Foreskin keratinocyte (primary cell): ENCODE measurements at places on chromosomes 2 and 18.
A peak's percentile ranks its signal among the peaks of the same experiment; 100 is the strongest.

DNA sequence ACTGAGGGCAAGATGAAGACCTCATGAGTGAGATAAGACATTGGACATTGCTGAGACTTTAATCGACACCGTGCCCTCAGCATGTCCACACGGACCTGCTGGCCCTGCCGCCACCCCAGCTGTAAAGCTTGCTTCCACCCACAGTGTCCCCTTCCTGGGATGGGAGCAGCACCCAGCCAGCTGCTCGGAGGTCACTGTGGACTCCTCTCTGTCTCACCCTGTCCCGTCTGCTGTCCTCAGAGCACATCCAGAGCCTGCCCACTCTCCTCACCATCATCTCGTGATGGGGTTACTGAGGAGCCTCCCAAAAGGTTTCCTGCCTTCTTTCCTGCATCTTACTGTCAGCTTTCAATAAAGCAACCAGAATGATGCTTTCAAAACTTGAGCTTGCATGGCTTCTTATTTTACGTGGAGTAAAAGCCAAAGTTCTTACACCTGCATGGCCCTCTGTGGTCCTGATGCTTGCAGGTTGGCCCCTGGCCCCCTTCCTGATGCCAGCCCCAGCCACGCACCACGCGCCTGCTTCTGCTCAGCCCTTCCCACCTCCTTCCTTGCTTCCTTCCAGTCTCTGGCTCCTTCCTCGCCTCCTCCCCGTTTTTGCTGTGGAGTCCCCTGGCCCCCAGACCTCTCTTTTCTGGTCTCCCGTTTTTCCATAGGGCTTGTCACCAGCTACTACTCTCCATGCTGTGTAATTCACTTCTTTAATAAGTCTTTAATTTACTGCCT lies 67.0 kb downstream of the DGKD start:
- no peak for DNase-seq

DNA sequence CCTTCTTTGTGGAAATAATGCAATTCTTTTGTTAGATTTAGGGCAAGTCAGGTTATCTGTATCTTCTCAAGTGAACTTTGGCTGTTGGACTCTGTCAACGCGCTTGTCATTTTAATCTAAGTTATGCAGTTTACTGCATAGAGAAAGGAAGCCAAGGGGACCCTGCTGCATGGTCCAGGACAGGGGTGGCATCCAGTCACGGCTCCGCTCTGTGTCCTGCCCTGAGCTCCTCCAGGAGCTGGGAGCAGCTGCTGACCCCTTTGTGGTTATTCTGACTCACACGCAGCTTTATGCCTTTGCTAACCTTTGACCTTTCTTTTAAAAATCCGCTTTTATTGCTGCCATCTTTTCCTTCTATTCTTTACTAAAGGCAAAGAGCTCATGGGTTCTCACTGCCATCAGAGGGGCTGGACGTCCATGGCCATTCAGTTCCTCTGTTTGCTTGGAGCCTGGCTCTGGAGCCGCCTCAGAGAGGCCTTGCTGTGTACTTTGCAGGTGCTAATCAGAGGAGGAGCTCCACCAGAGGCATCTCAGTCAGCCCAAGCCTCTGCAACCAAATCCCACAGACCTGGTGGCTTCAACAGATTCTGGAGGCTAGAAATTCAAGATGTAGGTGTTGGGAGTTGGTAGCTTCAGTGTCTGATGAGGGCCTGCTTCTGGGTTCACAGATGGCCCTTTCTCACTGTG lies 39.3 kb downstream of the SNTG2 start:
- DNase-seq = no peak

DNA sequence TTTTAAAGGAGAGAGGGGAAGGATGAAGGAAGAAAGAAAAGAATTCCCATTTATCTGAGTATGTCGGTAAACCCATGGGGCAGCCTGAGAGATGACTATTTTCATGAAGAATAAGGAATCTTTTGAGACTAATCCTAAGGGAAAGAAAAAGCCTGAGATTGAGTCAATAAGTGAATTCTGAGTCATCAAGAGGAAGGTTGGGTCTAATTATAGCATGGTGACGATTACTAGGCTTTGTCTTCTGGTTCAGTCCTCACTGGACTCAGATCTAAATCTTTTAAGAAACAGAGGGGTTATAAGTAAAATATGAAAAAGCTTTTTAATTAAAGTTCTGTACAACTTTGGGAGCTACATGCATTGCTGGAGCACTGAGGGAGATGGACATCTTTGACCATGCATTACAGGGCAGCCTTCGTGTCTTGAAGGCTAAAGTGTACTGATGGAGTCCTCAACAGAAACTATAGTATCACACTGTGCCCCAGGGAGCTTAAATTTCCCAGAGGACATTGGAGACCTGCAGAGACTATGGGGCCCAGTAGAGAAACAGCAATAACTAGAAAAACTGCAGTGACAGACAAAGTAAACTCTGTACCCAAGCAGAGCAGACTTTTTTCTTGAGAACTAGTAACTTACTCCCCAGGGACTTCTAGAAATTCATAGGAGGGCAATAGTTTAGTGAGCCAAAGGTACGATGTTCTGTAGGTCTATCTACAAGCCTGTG lies 260.9 kb downstream of the RAD51AP2 start:
- DNase-seq = peak; percentile 57

GRCh38 chr2:39607538-39608262 lies 58.0 kb upstream of the TMEM178A start:
- no peak for DNase-seq

- no peak for DNase-seq
Observed at GRCh38 chr18:76503649-76504386, 8.8 kb upstream of the ZNF516 start.

- DNase-seq = no peak
Observed at GRCh38 chr2:239611222-239611795, 210.5 kb upstream of the HDAC4 start.

GRCh38 chr2:16076911-16077310 lies 136.6 kb downstream of the MYCN start:
- DNase-seq = no peak
